ENCODE measurements at places on chromosomes 3 and 15.

GRCh38 chr3:114675104-114675503, 381.3 kb downstream of the TIGIT start:
- DNase-seq, result no peak

- no peak for DNase-seq
These were observed 19.7 kb upstream of the CCDC174 start for GRCh38 chr3:14631687-14632441.

GRCh38 chr15:89917442-89918101, 4.8 kb upstream of the ARPIN start:
- no peak for DNase-seq

- no peak for DNase-seq
These were observed 58.9 kb downstream of the FOXP1 start for GRCh38 chr3:71524672-71525071.

- DNase-seq, result no peak
These were observed 100.4 kb upstream of the NDN start for GRCh38 chr15:23787346-23788105.

Measured in effector memory CD8-positive, alpha-beta T cell (primary cell).